ENCODE measurements at places on chromosomes 5 and 9.
A peak's percentile ranks its signal among the peaks of the same experiment; 100 is the strongest.

DNA sequence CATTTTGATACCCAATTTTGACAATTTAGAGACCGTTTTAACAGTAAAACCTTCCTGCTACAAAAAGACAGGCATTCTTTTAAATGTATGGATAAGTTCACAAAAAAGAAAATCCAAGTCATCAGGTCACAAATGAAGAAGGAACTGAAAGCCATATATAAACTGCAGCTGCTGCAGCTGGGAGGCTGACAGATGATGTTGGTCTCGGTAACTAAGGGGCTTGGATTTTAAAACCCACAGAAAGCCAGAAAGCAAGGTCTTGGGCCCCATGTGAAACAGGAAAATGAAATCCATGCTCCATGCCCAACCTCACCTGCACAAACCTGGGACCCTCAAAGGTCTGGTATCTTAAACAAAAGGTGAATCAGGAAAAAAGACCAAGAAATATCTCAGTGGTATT is 15.7 kb upstream of the C5orf34 start:
- no peak for DNase-seq

- peak; percentile 3 for DNase-seq
Observed at GRCh38 chr5:170636801-170637477, 133.1 kb downstream of the KCNIP1 start.

DNA sequence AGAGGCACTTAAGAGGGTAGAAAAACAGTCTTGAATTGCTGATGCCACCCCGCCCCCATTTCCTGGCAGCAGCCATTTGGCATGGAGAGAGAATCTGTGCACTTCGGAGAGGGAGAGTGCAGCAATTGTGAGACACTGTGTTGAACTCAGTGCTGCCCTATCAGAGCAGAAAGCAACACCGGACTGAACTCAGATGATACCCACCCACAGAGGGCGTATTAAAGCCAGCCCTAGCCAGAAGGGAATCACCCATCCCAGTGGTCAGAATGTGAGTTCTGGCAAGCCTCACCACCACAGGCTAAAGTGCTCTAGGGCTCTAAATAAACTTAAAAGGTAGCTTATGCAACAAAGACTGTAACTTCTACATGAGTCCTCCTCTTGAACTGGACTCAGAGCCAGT is 88.4 kb upstream of the RGS7BP start:
- DNase-seq = no peak

GRCh38 chr9:16133556-16134227 is 580.8 kb downstream of the CCDC171 start:
- peak; percentile 50 for DNase-seq

GRCh38 chr5:159833846-159834245 is 82.4 kb upstream of the ADRA1B start:
- no peak for DNase-seq

DNA sequence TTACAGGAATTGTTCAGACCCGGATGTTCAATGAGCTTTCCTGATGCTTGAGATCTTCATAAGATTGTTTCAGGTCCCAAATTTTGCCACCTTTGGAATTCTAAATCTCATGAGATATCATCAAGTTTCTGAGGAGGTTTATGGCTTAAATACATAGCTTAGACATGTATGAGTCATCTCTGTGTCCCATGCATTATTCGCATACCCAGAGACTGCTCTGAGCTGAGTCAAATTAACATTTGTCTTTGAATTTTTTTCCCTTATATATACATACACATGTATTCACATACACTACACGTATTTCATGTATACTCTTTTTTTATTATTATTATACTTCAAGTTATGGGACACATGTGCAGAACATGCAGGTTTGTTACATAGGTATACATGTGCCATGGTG is 744.6 kb downstream of the BRINP1 start:
- no peak for DNase-seq

DNA sequence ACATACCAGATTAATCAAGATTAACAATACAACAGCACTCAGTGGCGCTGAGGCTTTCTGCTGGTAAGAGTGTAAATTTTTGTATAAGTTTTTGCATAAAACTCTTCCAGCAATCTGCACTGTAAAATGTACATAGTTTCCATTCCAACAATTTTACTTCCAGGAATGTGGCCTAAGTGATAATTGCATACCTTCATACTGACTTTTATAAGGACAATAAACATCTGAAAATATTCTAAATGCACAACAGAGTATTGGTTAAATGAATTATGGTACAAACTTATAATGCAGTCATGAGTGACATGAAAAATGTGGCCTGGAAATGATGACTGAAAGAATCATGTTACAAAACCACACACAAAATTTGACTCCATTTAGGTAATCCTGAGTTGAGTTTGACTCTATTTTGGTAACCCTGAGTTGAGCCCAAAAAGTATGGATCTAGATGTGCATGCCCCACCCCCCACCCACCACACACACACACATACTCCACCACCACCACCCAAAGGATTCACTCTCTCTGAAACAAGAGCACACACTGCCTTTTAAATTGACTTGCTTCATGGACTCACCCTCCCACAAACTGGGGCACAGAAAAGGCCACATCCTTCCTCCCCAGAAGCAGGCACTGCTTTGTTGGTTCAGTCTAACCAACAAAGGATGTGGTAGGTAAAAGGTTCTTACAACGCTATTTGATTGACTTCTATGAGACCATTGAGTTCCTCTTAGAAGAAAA is 137.6 kb downstream of the SUSD1 start:
- no peak for DNase-seq

GRCh38 chr9:123772374-123772773 is 157.6 kb downstream of the DENND1A start:
- DNase-seq = no peak

DNA sequence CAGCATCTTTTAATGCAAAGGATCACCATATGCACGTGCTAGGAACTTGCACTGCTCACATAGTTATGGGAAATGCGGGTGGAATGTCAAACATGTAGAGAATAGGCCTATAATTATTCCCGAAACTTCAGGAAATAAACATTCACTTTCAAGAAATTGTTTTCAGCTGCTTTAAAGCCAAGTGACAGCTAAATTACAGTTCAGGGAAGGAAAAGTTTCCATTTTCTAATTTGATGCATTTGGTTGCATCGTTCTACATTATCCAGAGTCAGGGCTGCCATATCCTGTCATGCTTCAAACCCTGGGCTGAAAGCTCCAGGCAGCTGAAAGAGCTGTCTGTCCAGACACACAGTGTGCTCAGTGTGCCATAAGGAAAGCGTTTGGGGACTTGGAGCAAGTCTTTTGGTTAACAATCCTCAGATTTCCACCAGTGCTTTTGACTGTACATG is 518.1 kb downstream of the CSNK1G3 start:
- DNase-seq = peak; percentile 51

DNA sequence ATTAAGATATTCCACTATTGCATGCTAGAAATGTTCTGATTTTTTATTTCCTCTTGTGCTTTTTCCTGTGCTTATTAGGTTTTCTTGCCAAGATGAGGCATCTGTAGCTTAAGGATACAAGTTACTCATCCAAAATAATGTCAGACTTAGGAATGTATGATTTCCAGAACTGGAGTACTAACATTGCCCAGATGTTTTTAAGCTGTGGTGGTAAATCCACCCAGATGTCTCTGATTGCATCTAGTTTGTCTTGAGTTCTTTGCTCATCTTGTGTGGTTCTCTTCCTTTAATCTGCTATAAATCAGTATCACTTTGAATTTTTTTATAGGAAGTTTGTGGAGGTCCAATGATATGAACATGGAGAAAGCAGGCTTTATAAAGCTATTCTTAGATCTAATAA is 337.5 kb upstream of the ZNF608 start:
- no peak for DNase-seq

- no peak for DNase-seq
Observed at GRCh38 chr5:144166696-144167095, 3.8 kb downstream of the YIPF5 start.

- DNase-seq = no peak
Observed at GRCh38 chr5:130280528-130281217, 376.4 kb downstream of the CHSY3 start.

- no peak for DNase-seq
Observed at GRCh38 chr9:114303977-114304376, 18.9 kb upstream of the ORM1 start.

GRCh38 chr9:23567516-23568165 is 258.4 kb downstream of the ELAVL2 start:
- DNase-seq = peak; percentile 60

- DNase-seq = no peak
Observed at GRCh38 chr9:112051812-112052211, 123.3 kb downstream of the SUSD1 start.

GRCh38 chr9:39587844-39588499 is 232.5 kb downstream of the SPATA31A1 start:
- no peak for DNase-seq

DNA sequence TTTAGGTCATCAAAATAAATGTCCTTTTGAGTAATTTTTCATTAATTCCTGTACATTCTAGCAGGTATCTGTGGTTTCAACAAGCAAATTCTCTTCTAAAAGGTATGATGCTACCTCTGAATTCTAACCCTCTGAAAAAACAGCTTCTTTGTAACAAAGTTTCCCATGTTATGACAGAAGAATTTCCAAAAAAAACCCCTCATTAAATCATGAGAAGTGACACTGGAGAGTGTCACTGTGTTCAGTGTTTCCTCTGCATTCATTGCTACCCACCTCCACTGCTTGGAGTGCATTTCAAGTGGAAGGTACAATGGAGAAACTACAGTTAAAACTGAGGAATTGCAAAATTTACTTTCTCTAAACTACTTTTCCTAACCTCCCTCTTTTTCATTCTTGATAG is 10.1 kb downstream of the CDKN2A start:
- no peak for DNase-seq

DNA sequence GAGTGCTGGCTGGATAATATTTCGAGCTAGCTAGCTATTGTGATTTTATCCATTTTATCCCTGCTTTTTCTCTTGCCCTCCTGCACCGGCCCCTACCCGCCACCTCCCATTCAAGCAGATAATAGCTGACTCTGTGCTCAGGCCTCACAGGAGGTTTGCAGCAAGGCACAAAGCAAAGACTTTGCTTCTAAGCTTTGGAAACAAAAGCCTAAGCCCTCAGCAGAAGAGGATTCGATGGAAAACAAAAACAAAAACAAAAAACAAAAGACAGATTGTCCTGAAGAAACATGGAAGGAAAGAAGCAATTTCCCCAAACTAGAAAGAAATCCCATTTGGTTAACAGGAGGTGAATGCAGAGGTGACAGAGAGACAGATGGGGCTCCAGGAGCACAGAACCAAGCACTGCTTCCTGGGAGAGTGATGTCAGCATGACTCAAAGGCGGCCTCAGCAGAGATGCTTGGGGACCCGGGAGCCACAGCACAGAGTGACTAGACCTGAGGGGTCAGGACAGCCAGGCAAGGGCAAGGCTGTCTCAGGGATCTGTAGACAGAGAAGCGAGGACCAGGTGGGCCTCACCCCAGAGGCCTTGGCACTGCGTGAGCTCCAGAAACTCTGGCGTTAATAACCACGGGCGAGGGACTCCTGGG is 28.4 kb downstream of the MTX3 start:
- DNase-seq = no peak

GRCh38 chr5:163608621-163609020 is 103.2 kb downstream of the MAT2B start:
- DNase-seq = no peak

- no peak for DNase-seq
Observed at GRCh38 chr5:116358911-116359418, 215.7 kb downstream of the SEMA6A start.

DNA sequence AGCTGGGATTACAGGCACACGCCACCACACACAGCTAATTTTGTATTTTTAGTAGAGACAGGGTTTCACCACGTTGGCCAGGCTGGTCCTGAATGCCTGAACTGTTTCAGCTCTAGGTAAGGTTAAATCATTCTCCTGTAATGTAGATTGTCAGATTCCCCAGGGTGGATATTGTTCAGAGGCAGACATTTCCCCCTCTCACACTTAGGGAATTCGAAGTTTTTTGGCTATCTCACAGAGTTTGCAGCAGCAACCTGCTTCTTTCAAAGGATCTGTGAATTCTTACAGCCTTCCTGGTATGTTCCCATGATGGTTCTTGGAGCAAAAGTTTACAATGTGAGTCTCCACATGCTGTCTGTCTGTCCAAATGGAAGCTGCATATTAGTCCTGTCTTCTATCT is 15.6 kb upstream of the DIRAS2 start:
- no peak for DNase-seq

DNA sequence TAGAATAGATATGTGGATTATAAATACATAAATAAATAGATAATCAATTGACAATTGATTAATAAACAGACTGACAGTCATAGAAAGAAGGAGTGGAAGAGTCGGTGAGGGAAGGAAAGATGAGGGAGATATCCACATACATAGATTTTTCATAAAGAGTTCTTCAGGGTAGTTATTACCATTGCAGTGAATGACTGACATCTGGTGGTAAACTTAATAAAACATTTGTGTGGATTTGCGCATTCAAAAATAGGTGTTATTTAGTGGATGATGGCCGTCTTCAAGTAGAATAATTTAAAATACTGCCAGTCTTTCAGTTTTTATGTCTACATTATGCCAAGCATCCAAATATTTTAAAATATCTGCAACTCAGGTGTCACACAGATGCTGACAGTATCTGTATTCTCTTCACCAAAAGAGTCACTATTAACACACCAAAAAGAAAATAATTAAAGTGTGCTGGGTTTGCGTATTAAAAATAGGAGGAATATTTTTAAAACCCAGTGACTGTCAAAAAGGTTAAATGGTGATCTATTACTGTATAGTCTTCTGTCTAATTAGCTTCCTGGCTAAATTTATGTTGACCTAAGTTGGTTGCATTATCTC is 78.8 kb downstream of the GIN1 start:
- no peak for DNase-seq

DNA sequence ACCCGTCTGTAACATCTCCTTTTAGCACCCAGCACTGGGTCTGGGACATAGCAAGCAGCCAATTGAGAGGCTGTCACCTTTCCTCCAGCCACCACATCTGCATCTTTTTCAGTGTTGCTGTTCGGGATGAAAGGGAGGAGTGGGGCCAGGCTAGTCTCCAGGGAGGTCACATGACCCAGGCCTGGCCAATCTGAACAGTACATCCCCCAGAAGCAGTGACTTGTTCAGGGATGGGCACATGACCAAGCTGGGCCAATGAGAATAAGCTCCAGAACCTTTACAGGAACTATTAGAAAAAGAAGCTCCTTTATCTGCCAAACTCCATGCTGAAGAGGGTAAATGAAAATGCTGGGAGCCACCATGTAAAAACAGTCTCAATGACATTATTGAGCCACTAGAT is 359.0 kb downstream of the SLIT3 start:
- DNase-seq = no peak

DNA sequence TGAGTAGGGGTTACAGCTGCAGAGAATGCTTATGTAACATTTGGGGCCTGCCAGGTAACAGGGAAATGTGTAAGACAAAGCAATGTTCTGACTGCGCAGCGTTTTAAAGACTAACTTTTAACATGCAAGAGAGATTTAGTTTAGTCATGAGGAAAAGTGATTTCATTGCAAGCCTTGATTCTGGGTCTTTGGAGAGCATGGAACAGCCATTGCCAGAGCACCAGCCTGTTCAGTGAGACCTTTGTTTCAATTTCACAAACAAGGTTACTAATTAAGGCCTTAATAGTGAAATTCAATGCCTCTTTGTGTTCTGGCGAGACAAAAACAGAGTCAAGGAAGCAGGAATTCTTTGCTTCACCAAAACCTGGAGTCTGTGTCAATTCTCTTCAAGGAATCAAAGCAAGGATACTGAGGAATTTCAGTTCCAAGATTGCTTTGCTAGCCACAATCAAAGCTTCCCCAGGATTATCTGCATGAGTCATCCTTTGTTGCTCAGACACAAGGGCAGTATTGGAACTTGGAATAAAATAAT is 14.4 kb downstream of the CKMT2 start:
- DNase-seq = no peak

Data from femur (tissue), 1 donor.